ENCODE measurements at places on chromosomes 7 and 10. TPM values are rescaled to one million over a fixed set of nuclear protein-coding genes. Genes with fewer than 3 reads are reported as not detected.

GRCh38 chr10:132483394-132483793 lies 54.2 kb upstream of the INPP5A start:
- no peak for DNase-seq

- DNase-seq = no peak
These were observed 1.7 kb downstream of the PGAM1 start for GRCh38 chr10:97427571-97428179.

DNA sequence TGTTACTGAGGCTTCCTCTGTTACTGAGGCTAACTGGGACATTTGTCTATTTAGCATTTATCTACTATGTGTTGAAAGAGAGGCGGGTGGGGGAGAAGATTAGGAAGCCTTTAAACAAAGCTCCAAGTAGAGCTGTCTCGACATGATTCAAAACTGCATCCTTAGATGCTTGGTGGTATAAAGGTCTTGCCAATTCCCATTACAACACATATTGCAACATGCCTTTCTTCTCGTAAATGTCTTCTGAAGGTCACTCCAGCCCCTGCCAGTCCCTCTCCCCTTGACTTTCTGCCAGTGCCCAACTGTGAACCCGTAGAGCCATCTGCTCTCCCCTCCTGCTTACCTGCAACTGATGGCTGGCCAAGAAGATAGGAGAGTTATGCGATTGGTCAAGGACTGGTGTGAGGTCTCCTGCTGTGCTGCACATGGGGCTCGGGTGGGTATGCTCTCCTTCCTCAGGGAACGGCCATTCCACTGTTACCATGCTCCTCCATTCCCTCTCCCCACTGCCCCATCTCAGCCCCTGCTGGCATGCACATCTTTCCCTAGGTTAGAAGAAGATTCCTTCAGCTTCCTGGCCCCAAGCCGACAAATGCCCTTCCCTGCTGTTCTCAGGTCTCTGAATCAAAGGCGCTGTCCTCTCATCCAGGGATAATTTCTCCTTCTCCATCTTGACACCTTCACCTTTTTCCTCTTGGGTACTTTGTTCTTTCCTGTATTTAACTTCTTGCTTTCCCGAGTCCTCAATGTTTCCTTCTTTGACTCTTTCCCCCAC lies 43.6 kb upstream of the ZNF32 start:
- DNase-seq = no peak

The CAMK2B gene
- polyA plus RNA-seq = 0.54 TPM

The LIPM gene
- not detected for polyA plus RNA-seq

The GHRHR gene
- polyA plus RNA-seq = 0.48 TPM
